ENCODE measurements at places on chromosomes 7 and 10.

GRCh38 chr7:116367171-116367813 is 132.2 kb upstream of the CAV2 start:
- no peak for DNase-seq

DNA sequence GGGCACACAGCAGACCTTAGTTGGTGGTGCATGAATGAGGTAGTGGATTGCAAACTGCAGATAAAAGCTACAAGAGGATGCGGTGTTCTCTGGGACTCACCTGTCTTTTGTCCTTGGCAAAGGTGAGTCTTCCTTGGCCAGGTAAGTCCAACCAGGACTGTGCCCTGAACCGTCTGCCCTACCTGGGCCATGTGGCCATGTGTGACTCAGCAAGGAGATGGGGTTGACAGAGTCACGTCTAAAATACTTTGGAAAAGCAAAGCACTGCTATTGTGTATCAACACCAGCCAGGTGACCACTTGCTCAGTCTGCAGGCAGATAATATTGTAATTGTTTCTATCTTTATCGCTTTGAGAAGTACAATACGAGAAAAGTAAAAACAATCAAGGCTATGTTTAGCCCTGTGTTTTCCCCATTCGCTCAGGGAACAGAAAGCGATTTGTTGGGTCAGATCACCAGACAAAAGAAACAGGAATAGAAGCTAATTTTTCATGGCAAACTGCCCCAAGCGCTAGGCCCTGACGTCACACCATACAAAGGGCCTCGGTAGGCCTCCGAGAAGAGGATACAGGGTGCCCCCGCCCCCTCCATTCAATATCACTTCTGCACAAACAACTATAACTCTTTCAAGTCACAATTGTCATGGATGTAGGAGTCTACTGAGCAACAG is 57.3 kb downstream of the FAM53B start:
- DNase-seq, result no peak

- no peak for DNase-seq
Observed at GRCh38 chr7:51606601-51607154, 290.1 kb upstream of the COBL start.

DNA sequence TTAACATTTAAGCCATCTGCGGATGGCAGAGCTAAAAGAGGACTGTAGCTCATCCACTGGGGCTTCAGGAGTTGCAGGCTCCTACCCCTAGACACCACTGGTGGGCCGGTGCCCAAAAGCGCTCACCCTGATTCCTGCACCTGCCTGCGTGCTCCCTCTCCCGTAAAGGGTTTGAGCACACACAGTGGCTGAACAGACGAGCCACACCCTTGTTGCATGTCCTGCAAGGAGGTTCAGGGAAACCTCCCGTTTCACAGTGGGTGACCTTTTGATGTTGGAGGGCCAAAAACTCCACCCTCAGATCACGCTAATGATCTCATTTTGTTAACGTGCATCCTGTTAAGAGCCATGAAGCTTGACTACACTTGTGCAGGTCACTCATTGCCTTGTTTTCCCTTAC is 37.9 kb downstream of the SYPL1 start:
- no peak for DNase-seq

- DNase-seq, result no peak
Observed at GRCh38 chr10:22433875-22434274, 88.6 kb downstream of the SPAG6 start.

DNA sequence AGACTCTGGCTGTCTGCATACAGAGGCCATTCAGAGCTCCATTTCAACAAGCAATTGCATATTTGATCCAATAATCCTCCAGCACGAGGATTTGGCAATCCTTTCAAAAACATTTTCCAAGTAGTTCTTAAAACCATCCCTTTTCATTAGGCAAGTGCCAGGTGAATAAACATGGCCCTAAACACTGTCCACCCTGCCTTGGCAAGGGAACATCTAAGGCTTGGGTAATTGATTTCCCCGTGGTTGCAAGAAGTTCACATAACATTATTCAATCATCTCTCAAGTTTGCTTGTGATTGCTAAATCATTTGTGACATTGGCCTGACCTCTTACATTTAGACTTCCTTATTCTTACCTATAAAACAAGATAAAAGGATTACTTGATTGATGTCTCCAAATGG is 175.2 kb downstream of the CTTNBP2 start:
- DNase-seq, result no peak

GRCh38 chr7:2613931-2614600 is 17.7 kb upstream of the TTYH3 start:
- DNase-seq, result no peak

- no peak for DNase-seq
Observed at GRCh38 chr10:27446091-27446918, 57.8 kb upstream of the RAB18 start.

DNA sequence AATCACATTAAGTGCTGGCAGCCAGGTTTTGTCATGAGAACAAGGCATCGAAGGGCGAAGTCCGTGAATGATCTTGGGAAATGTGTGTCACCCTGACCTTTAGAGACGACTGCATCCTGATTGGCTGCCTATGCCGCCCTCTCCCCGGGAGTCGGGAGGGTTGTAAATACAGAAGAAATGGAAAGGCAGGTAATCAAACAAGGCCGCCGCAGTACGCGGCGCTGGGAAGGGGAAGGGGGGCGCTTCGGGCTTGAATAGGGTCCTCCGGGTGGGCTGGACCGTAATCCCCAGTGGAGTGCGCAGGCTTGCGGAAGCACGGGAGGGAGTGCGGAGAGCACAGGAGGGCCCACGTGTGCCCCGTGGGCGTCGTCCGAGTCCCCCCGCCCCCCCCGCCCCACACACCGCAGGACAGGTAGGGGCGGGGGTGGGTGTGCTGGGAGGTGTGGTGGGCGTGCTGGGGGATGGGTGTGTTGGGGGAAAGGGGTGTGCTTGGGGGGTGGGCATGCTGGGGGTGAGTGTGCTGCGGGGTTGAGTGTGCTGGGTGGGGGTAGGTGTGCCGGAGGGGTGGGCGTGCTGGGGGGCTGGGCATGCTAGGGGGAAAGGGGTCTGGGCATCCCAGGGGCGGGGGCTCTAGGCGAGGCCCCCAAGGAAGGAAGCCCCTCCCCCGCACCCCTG is 169.4 kb downstream of the ARHGAP12 start:
- DNase-seq, result peak; percentile 76

DNA sequence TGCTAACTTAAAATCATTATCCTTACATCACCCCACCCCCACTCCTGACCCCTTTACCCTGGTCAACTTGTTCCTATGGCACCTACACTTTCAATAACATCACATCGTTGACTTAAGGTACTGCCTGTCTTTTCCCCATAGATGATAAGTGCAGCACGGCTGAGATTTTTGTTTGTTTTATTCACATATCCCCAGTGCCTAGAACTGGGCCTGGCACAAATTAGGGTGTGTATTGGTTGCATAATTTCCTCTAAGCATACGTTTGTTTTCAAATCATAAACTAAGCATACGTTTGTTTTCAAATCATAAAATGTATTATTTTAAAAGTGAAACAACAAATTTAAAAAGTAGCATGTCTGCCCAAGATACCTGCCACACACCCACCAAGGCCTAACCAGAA is 35.3 kb downstream of the ANXA11 start:
- DNase-seq, result no peak

- no peak for DNase-seq
Observed at GRCh38 chr10:60778971-60779796, 906 bp downstream of the CDK1 start.

DNA sequence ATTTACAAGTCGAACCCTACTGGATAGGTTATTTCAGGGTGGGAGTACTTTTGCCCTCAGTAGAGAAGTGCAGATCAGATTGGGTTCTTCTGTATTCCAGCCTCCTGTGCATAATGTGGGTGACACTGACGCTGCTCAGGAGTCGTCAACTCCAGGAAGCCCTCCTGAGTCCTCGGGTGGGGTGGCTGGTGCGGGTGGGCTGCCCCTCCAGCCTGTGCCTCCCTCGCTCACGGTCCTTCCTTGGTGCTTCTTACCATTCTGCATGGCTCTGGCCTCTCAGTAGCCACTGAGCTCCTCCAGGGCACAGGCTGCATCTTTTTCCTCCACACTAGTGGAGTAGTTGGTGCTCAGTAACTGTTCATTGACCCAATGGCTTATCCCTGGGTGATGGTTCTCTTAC is 4.3 kb downstream of the CDH23 start:
- DNase-seq, result no peak

DNA sequence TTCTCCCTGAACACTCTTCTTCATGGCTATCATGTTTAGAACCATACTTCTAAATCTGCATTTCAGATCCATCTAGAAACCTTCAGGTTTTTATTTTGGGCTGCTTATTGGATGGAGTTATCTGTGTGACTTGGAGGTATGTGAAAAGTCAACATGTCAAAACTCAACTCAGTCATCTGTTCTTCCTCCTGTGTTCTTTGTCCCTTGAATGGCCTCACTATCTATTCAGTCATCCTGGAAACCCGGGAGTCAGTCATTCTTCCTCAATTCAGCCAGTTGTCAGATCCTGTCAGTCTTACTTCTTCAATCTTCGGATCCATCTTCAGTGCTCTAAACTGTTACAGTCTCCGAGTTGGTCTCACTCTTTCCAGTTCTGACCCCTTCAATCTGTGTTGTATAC is 52.2 kb downstream of the VKORC1L1 start:
- no peak for DNase-seq

DNA sequence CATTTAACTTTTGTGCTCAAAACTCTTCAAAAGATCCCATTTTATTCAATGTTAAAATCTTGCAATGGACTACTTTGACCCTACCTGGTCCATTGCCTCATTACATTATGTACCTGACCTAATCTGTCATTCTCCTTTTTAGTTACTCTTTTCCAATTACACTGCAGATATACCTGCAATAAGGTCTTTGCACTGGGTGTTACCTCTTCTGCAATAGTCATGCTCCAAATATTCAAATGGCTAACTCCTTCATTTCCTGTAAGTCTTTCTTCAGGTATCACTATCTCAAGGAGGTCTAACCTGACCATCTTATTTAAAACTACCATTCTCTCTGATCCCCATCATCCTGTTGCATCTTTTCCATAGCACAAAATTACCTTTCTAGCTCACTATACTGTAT is 22.3 kb downstream of the SLC13A1 start:
- no peak for DNase-seq

DNA sequence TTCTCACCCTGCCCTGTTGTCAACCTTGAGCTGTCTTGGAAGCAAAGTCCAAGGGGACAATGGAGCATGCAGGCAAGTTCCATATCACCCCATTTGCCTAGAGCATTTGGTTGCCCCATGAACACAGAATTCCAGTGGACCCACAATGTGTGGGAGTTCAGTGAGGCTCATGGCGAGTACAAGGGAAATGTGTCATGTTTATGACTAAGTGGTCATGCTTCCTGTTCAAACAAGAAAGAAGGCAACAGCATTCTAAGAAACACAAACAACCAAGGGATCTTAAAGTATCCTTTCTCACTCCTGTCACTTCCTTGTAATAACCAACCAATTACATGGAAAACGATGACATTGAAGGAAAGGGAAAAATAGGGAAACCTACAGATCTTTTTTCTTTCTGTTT is 513.0 kb downstream of the INHBA start:
- no peak for DNase-seq

- no peak for DNase-seq
Observed at GRCh38 chr7:12898620-12899019, 211.2 kb downstream of the ARL4A start.

- DNase-seq, result peak; percentile 55
Observed at GRCh38 chr7:21253740-21254687, 173.9 kb upstream of the SP4 start.

- DNase-seq, result no peak
Observed at GRCh38 chr7:33849004-33849403, 56.3 kb upstream of the BMPER start.

- no peak for DNase-seq
Observed at GRCh38 chr7:15085366-15085765, 182.8 kb upstream of the DGKB start.

DNA sequence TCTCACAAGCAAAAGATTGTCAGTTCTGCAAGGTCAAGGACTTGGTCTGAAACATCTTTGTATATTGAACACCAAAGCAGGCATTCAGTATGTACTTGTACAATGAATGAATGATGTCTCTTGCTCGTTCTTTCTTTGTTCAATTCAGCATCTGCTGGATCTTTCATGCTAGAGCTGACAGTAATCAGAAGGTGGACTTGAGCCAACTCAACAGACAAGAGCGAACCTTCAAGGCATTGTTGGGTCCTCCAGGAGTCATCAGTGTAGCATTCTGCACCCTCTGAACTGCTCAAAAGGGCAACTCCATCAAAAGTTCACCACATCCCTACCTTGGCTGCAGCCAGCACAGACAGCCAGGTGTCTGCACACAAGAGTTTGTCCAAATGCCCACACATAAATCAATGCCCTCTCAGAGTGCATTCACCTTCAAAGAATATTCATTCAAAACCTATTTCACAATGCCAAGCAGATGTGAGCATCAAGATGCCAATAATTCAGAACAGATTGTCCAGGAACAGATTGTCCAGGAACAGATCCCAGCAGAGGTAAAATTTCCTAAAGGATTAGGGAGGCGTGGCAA is 386.7 kb downstream of the CALN1 start:
- no peak for DNase-seq

- no peak for DNase-seq
Observed at GRCh38 chr7:13407911-13408310, 581.6 kb downstream of the ETV1 start.

DNA sequence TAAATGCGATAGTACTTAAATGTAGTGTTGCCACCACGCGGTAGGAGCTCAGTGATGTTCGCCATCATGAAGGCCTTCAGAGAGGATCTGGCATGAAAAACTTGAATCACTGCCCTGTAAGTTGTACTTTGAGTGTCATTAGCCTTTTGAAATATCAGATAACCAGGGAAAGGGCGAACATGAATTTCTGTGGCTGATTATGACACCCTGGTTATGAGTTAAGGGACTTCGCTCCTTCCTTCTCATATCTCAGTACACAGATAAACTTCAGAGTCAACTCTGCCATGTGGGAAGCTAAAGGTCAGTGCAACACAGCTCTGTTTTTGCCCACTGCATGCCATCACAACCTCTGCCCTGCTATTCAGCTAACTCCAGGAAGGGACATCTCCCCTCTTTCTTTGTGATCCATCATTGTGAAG is 8.9 kb upstream of the ACSL5 start:
- DNase-seq, result no peak

DNA sequence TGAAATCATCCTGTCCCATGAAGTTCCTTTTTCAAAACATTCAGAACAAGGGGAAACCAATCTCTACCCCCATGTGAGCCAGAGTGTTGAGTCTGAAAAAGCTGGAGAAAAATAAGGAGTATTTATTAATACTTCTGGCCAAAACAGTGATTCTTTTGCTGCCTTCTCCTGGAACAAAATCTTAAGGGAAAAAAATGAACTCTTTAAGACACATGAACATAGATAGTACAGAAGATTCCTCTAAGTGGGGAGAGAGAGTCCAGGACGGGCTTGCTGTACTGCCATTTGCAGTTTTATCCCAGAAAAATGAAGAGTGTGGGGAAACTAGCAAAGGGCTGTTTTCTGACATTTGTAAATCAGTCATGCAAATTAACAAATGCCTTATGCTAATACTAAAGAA is 173.4 kb upstream of the CELF2 start:
- no peak for DNase-seq

All from stimulated activated CD4-positive, alpha-beta T cell treated with anti-CD3 and anti-CD28 coated beads, Interleukin-15, amount 100 ng/mL, for 24 hours (primary cell).